Stimulated activated CD8-positive, alpha-beta memory T cell treated with anti-CD3 and anti-CD28 coated beads, Interleukin-12 subunit alpha, Interleukin-12 subunit beta, amount 100 ng/mL, for 1 hour (primary cell): ENCODE measurements at places on chromosomes 1 and 21.
A peak's percentile ranks its signal among the peaks of the same experiment; 100 is the strongest.

DNA sequence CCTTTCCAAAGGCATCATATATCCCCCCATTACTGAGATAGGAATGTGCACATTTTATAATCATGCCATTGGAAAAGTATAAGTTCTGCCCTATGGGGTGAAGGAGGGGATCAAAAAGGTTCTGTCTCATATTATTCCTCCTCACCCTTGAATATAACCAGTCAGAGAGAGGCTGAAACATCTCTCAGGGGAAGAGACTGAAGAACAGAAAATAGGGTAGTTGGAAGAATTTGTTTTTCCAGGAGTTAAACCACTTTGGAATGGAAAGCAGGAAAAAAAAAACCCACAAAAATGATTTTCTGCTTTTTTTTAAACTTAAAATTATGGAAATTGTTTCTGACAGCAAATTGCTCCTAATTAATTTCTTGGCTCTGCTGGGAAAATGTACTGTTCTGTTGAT lies 52.8 kb upstream of the BEND5 start:
- no peak for DNase-seq

DNA sequence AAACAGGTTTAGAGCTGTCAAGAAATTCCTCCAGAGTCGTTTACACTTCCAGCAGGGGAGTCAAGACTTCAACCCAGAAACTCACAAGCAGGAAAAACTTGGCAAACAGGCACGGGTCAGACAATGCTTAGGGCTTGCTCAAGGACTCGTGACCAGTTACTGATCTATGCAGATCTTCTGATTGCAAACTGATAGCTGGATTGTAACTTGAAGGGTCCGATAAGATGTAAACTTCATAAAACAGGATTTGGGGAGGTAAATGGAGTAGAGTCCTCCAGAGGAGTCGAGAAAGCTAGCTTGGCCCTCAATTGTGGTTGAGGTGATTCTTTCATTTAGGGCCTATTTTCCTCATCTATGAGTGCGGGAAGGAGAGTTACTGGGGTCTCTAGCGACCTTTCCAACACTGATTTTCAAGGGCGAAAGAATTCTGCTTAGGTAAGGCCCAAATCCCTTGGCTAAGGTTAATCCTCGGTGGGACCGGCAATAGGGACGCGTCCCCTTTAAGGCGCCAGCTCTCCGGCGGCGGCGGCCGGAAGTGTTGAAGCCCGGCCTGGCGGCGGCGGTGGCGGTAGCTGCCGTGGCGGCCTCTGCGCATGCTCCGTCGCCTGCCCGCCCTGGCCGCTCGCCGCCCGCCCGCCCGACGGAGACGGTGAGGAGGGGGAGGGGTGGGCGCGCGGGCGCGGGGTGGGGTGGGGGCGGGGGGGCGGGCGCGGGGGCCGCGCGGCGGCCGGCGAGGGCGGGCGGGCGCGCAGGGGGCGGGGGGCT lies at the start of gene GMEB1:
Gene GMEB1, plus strand, starts transcription at position 594 of the 765 bp plus-strand sequence. CDS start 14,829 bp downstream, outside the sequence.
- peak; percentile 73 for DNase-seq

- DNase-seq = no peak
These were observed 4.8 kb upstream of the LRRC8B start for GRCh38 chr1:89519779-89520358.

DNA sequence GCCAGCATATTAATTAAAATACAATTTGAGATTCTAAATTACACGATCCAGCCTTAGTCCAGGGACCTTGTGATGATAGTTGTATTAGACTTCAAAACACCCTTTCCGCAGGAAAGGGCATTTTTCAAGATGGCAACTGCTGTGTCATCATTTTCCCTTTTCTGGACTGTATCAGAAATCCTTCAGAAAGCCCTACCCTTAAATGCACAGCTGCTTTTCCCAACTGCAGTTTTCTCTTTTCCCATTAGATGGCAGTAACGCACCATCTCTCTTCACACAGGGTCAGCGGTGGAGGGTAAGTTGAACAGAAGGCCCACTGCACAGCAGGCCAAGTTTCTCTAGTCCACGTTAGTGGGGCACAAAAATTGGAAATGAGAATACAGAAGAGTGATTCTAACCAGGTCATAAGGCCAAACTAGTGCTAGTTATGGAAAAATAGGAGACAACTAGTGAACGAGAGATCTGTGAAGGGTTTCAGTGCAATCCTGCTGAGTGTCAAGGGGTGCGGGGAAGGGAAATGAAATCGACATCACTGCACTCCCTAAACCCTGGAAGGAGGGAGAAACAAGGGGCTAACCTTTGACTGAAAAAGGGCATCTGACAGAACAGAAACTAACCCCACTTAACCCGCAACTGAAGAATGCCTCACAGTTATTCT lies 22.1 kb upstream of the TDRD10 start:
- DNase-seq = peak; percentile 34

GRCh38 chr1:7632176-7632575 lies 138.9 kb upstream of the VAMP3 start:
- DNase-seq = no peak

DNA sequence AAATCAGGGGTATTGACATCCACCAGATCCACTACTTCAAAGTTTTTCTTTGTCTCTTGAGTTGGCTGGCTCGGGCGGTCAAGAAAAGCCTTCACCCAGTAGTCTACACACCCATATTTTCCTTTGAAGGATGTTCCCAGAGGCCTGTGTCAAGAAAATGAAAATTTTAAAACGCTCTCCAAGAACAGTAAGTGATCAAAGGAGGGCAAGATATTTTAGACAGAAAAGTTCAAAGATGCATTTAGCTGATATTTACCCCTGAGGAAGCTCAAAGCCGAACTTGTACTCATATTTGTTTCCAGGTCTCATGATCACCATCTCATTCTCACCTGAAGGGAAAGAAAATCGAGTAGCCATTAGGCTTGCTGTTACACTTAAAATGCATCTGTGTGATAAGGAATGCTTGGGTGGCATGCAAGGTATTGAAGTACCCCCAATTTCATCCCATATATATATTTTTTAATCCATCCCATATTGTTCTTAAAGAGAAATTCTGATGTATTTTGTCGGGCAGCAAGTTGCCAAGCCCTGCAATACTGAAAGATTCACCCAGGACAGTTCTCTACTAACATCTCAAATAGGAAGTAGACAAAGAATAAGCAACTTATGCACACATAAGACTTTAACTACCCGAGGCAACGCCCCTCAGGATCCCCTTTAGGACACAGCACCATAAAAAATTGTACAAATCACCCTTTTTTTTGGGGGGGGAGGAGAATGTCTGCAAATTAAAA lies 1.1 kb downstream of the TXNIP start:
- no peak for DNase-seq

- DNase-seq = no peak
These were observed 49.9 kb downstream of the LHX9 start for GRCh38 chr1:197967066-197967465.

- DNase-seq = no peak
These were observed 5.5 kb downstream of the RABGAP1L start for GRCh38 chr1:174164826-174165225.

- no peak for DNase-seq
These were observed 211.1 kb downstream of the RGS7 start for GRCh38 chr1:241145881-241146280.

DNA sequence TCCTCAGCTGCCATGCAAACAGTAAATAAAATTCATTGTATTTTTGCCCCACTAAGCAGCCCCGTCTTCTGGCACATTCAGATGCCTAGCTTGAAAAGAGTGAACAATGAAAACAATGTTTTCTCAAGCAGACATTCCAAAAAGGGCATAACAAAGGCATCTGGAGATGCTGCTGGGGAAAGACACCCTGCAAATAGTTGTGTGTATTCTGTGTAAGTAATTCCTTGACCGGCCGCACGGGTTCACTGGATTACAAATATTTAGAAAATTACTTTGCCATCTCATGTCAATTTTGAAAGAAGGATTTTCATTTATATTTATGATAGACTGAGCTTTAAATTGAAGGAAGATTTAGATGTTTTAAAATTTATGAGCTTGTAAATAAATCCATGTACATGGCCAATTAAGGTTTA lies 142.2 kb downstream of the SLC45A1 start:
- DNase-seq = no peak
